ENCODE measurements at places on chromosomes 1 and 21. TPM values are rescaled to one million over a fixed set of nuclear protein-coding genes. Genes with fewer than 3 reads are reported as not detected.

Gene PALMD
- not detected for total RNA-seq

Gene FCGR2B
- total RNA-seq = 523 TPM

Gene GSTM5
- not detected for total RNA-seq

Gene GNAT2
- total RNA-seq = not detected

Gene CLCA2
- not detected for total RNA-seq

Gene NPHS2
- total RNA-seq = not detected

All from Karpas-422 (cell line).